ENCODE measurements at places on chromosomes 13 and 19. TPM values are rescaled to one million over a fixed set of nuclear protein-coding genes. Genes with fewer than 3 reads are reported as not detected.

The SLC25A15 gene
- 9.4 TPM for total RNA-seq

The GSX1 gene
- not detected for total RNA-seq

The GIPC3 gene
- 0.32 TPM for total RNA-seq

The SSC5D gene
- total RNA-seq, result 7.0 TPM
